ENCODE measurements at places on chromosomes 13 and 19.

DNA sequence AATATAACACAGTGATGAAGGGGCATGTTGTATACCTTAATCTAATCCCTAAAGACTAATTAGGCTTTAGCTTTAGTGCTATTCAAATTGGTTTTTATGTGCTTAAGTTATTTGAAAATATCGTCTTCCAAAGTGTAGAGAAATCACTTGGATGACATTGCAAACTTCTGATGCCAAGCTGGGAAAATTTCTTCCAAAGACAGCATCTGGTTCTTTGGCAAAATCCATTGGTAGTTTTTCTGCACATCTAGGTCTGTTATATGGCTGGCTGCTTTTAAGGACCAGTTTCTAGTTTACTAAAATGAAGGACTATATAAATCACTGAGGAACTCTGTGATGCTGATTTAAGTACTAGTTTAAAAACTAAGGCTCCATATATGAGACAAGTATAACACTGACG lies 2362.3 kb downstream of the PCDH9 start:
- DNase-seq, result no peak

DNA sequence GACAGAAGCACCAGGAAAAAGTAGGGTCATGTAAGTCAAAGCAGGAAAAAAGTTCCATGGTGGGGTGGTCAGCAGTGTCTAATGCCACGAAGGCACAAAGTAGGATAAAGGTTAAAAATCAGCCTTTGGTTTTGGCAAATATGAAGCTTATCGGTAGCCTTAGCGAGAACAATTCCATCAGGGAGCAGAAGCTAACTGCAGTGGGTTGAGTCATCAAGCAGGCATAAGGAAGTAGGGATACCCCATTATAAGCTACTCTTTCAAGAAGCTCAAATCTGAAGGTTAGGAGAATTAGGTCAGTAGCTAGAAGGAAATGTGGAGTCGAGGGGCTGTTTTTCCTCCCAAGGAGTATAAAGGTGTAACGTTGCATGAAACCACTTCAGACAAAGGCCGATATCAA lies 57.5 kb upstream of the USPL1 start:
- no peak for DNase-seq

DNA sequence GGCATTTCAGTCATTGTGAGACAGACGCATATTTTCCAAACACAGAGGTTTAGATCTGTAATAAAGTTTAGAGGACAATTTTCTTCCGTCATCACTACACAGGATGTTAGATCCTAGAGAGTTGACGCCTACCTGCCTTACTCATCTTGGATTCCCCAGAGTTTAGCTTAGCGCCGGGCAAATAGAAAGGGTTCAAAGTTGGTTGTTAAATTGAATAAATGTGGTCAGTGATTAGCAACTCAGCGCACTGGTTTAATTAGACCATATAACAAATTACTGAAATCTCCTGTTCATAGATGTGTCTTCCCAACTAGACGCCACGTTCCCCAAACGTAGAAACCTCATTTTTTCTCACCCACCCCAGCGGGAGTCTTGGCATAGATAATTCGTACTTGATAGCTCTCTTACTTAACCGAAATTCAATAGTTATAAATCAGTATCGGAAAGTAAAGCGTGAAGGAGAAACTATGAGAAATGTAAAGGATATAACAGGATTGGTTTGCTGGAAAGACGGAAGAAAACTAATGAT lies 726 bp upstream of the UFM1 start:
- DNase-seq, result no peak

DNA sequence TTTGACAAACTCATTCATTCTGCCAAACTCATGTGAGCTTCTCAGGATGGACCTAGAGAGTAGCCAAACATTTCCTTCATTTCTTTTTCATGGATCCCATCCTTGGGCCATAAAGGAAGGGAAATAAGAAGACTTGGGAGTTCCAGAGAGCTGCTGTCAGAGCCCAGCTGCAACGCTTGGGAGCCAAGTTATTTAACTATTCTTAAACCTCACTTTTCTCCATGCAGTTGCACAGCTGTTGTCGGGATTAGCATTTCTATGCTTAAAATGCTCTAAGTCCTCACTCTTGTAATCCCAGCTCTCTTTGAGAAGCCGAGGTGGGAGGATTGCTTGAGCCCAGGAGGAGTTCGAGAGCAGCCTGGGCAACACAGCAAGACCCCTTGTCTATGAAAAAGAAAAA lies 11.7 kb upstream of the CASP14 start:
- DNase-seq, result no peak

GRCh38 chr19:10315335-10316214 lies at the start of gene FDX2:
TSS of gene FDX2 (minus strand) at chr19:10316015. CDS start at chr19:10315996, 19 bp downstream.
- DNase-seq, result peak; percentile 74

- no peak for DNase-seq
Observed at GRCh38 chr19:44055870-44056269, 4.0 kb downstream of the ZNF223 start.

GRCh38 chr19:55494172-55494761 lies 6.0 kb downstream of the SSC5D start:
- no peak for DNase-seq

DNA sequence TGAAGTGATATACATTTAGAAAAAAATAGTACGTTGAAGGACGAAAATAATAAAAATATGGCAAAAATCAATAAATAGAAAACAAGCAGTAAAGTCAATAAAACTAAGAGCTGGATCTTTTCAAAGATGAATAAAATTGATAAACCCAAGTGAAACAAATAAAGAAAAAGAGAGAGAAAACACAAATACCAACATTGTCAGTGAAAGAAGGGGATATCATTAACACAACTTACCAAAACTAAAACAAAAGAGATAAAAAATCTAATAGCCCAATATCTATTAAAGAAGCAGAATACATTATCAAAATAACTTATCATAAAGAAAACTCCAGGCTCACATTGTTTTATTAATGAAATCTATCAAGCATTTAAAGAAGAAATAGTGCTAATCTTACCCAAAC lies 675.1 kb downstream of the UQCRFS1 start:
- no peak for DNase-seq

All from substantia nigra (tissue), 51 donors.